ENCODE measurements at places on chromosomes 1 and 21.
A peak's percentile ranks its signal among the peaks of the same experiment; 100 is the strongest.

DNA sequence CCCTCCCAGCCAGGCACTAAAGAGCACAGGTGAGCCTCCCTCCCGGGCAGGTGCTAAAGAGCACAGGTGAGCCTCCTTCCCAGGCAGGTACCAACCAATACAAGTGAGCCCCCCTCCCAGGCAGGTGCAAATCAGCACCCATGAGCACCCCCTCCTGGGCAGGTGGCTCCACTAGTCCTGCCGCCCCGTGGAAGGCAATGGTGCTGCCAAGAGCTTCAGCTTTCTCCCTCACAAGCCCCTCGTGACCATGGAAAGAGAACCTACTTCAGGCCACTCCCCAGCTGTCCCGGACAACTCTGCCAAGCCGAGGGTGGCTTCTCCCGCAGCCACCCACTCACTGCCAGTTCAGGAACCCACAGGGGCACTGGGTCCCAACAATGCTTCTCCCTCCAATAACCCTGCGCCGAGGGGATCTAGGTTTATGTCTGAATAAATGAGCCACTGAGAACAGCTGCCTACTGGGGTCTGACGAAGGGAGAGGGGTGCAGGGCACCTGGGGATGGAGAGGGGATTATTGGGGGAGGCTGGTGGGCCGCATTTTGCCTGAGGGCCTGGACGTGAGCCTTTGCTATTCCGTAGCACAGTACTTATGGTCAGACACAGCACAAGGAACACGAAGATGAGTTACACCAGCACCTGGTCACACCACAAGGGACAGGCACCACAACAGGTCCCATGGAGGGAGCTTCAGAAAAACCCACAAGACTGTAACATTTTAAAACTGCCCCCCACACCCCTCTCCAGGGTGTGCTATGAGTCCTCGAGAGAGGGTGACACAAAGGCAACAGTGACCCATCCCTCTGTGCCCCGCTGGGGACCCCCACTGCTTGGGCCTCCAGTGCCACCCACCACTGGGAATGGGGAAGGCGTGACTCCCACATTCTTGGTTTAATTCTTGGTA is 46.3 kb downstream of the PRDM15 start:
- no peak for DNase-seq

- DNase-seq, result no peak
These were observed 20.9 kb upstream of the LY9 start for GRCh38 chr1:160774886-160775719.

GRCh38 chr1:44849575-44850132 is 6.6 kb upstream of the PTCH2 start:
- DNase-seq, result no peak

DNA sequence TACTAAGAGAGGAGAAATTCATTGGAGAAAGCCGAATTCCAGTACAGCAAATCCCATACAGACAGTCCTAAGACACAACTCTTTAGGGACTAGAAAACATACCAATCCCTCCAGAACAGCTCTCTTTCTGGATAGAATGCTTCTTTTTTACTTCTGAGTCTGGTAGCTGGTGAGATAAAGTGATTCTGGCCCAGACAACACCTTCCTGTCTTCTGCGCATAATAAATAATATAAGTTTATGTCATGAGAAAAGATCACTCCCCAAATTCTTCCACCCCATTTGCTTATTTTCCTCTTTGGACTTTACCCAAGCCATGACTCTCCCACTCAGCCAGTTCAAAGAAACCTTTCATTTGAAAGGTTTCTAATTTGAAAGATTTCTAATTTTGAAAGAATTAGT is 98.4 kb downstream of the EDEM3 start:
- no peak for DNase-seq

GRCh38 chr1:186076006-186076405 is 299.0 kb downstream of the TPR start:
- no peak for DNase-seq

- no peak for DNase-seq
These were observed 85.5 kb downstream of the PIK3CD start for GRCh38 chr1:9737057-9737456.

DNA sequence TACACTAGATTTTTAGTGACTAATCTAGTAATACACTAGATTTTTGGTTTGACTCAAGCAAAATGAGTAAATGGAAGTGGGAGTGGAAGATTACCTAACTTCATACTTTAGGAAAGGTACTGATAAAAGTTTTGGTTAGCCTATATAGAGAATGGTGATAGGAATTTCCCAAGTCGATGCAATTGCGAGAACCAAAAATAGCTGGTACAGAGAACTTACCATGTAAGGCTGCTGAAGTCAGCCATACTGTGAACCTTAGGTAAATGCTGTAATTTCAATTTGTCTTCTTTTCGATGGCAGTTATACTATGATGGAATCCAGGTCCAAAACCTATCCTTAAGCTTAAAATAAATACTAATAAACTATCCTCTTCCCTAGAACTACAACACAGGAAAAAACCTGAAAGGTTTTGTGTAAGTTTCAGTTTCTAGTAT is 4.6 kb downstream of the PNRC2 start:
- no peak for DNase-seq

GRCh38 chr1:235366286-235366685 is 941 bp upstream of the TBCE start:
- no peak for DNase-seq

DNA sequence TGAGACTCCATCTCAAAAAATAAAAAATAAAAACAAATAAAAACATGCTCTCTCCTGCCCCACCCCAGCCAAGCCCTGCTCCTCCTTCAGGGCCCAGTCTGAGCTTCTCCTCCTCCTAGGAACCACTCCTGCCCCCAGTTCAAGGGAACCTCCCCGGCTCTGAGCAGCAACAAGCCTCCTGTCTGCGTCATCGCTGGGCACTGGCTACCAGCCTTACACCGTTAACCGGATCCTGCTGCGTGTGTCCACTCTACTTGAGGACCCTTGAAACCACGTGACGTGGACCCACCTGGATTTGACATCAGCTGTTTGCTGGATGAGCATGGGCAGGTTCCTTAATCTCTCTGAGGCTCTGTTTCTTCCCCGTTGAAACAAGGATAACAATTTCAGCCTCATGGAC is 1.6 kb upstream of the TAS1R2 start:
- no peak for DNase-seq

GRCh38 chr1:180946056-180946455 is 33.4 kb downstream of the KIAA1614 start:
- DNase-seq, result no peak

GRCh38 chr1:151199873-151200581 is 1.7 kb downstream of the PIP5K1A start:
- peak; percentile 90 for DNase-seq

GRCh38 chr1:13788795-13789194 is 88.8 kb downstream of the PRDM2 start:
- DNase-seq, result no peak

- no peak for DNase-seq
These were observed 399.8 kb downstream of the PLPP3 start for GRCh38 chr1:56179543-56179942.

Data from fibroblast of skin of scalp (primary cell).